ENCODE measurements at places on chromosomes 12 and 14.

- peak; percentile 55 for DNase-seq
These were observed 18.1 kb downstream of the VSX2 start for GRCh38 chr14:74257078-74257940.

DNA sequence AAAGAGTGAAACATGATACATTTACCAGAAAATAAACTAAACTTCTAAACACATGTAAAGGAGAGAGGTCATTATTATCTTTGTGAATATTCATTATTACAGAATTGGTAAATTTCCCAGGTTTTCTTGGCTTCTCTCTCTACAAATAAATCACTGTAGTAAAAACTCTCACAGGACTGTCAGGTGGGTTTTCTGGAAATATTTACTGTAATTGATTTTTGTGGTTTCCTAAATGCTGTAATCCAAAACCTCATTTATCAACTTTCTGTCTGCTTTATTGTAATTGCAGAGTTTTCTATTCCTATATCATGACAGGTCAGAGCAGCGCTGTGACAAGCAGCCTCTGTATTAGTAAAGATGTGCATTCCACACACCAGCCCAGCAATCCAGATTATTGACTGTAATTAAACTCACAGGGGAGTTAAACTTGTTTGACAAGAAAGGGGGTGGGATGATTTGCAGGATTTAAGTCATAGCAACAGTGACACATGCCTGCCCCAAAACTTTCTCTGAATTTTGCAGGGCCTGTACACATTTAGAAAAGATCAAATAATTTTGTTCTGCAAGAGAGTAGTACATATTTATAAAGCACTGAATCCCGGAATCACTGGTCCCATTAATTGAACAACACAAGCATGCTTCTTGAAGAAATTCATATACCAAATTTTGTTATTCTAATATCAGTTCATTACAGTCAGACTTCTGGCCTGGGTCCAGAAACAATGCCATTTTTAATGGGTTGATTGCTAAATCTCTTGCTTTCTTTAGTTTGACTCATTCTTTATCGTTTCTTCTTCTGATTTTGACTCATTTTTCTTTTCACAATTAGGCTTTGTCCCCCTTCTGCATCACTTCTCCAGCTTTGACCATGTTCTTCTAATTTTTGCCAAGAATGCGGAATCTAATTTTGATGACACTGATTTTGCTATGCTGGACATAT, 42.2 kb downstream of the PTPRO start:
- DNase-seq = no peak

GRCh38 chr14:104289507-104289906, 151.1 kb downstream of the KIF26A start:
- DNase-seq = no peak

DNA sequence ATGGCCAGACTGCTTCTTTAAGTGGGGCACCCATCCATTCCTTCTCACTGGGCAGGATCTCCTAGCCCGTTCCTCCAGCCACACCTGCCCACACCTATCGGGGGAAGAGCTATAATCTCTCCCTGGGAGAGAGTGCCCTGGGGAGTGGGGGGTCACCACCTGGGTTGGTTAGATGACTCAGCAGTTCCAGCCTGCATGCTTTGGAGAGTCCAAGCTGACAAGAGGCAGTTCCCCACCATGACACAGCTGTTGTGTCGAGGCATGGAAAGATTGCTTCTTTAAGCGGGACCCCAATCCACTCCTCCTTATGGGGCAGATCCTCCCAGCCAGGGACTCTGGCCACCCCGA, 52.6 kb upstream of the PPFIA2 start:
- no peak for DNase-seq
